ENCODE measurements at places on chromosomes 5 and 9. TPM values are rescaled to one million over a fixed set of nuclear protein-coding genes. Genes with fewer than 3 reads are reported as not detected.

DNA sequence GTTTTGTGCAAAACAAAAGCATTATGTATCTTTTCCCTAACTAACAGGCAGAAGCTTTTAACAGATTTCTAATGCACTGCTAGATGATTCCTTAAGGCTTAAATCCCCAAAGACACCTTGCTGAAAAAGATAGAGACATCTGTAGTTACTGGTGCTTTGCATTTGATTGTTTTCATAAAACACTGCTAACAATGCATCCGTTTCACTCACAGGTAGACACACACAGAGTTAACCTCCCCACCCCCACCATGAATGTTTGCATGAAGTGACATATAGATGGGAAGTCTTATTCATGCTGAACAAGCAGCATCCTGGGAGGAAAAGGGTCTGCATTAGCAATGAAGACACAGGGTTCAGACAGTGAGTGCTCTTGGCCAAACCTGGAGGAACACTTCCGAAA is 100.9 kb downstream of the ASTN2 start:
- no peak for DNase-seq

DNA sequence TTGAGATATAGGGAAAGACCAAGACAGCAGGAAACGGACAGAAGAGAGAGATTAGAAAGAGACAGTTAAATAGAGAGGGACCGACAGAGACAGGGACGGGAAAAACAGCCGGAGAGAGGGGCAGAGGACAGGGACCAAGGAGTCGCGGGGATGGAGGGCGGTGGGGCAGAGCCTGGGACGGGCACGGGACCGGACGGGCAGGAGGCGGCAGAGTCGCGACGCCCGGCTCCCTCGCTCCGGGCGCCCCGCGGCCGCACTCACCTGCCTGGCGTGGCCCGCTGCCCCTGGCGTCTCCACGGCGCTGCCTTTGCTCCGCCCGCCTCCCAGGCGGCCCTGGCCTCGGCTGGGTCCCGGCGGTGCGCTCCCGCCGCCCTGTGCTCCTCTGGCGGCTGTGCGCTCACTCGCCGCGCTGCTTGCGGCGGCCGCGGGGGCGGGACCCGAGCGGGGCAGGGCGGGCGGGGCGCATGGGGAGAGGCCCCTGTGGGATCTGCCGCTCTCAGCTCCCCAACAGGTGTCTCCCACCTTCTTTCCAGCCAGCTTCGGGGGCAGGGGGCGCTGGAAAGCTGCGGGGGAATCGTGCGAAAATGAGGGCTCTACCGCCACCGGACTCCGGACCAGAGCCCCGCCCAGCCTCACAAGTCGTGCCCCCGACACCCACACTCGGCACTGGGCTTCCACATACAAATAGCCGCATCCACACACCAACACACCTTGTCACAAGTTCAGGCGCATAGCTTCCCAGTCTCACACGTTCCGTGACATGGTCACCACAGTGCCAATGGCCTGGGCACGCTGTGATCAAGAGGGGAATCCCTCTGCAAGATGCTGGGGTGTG is at the start of gene ARID3C:
ARID3C (minus strand) TSS at position 411 of the 835 bp plus-strand sequence. CDS start 1,052 bp downstream, outside the sequence.
- DNase-seq: no peak

CDHR2 gene
- 0.12 TPM for total RNA-seq

DNA sequence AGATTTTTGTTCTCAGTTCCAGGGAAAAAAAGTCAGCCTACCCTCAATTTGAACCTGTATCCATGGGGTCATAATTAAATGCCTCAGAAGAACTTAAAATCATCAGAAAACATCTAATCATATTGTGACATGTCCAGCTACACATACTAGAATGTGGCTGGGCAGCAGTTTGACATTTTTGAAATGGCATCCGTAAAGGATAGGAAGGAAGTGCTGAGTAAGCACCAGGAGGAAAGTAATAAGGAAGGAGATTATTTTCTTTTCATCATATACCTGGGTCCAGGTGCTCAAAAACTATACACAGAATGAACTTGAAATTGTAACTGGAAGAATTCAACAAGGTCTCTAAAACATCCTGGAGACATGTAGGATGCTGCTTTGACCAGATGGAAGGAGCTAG is 116.9 kb upstream of the RAI14 start:
- no peak for DNase-seq

- no peak for DNase-seq
Observed at GRCh38 chr5:11130131-11130530, 369.1 kb upstream of the DAP start.

ESM1 gene
- total RNA-seq: not detected

MEGF9 gene
- 23.8 TPM for total RNA-seq

DNA sequence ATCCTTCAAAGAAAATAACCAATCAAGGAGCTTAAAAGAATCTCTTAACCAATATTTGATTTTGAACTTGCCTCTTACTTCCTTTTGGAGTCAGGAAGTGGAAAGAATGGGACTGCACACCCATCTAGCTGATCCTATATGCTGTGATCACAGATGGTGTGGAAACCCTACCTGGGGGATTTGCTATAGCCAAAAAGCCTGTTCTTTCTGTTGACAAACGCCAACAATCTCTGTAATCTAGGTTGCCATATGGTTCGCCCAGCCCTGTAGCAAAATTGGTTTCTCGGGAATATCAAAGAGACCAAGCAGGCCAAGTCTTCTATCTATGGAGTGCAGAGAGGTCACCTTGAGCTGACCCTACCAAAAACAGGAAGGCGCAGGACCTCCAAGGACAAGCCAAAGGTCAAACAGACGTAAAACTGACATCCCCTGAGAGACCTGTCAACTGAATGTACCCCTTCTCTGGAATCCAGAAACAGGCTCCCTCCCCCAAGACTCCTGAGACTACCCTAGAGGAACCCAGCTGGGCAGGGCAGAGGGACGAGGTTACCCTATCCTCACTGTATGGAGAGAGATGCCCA is 19.4 kb downstream of the NRG2 start:
- DNase-seq: no peak

DNA sequence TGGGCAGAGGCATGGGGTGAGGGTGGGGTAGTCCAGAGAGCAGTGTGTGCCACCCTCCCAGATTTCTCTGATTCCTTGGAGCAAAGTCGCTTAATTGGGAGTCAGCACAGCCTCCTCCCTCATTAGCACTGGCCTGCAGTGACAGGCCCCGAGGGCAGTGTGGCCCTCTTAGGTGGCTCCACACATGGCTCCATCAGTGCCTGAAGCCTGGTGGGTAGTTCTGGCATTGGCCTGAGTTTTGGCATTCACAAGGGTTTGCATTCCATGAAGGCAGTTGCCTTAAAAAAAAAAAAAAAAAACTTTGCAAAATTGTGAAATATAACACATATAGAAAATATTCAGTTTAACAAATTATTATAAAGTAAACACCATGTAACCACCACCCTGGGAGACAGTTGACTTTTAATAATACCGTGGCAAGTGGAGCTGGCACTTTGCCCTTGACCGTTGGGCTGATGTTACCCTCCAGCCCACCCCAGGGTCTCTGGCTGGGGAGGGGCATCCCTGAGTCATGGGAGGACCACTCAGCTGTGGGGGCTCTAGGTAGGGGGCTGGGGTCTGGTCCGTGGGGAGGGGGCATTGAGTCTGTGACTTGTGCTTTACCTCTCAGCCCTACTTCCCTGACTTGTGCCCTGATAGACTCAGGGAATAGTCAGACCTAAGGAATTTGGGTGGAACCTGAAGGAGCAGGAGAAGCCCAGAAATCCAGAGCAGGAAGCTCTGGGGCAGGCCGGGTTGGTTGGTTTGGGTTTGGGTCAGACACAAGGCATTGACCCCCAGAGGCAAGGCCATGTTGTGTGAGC is 51.3 kb upstream of the PITX1 start:
- no peak for DNase-seq

SCGB3A2 gene
- total RNA-seq: not detected

- no peak for DNase-seq
Observed at GRCh38 chr5:34897646-34898045, 17.7 kb downstream of the RAD1 start.

- DNase-seq: no peak
Observed at GRCh38 chr5:78467752-78468357, 107.4 kb downstream of the SCAMP1 start.

DNA sequence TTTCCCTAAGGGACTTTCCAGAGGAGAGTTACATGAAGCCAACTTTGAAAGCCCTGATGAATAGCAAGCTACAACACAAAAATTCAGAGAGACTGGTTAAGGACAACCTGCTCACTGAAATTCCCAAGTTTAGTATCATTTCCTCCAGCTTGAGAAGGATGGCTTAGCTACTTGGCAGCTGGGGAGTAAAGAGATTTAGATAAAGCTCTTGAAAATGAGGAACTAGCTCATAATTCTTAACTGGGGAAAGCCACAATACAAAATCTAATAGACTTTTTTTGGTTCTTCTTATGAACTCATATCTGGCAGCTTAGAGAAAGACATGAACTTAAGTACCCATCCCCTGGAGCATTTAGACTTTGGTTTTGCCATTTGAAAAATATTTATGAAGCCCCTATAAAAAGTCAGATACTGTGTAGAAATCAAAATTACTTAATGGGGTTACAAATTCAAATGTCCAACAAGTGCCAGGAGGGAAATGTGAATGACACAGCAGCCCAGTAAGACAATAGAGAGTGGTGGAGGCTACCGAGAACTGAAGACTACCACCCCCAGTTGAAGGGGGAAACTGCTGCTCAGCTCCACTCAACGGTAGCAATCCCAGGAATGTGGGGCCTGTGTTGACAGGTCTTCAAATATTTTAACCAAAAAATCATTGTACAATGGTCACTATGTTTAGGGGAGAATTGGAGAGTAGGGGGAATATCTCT is 79.4 kb upstream of the ADRB2 start:
- DNase-seq: no peak

DNA sequence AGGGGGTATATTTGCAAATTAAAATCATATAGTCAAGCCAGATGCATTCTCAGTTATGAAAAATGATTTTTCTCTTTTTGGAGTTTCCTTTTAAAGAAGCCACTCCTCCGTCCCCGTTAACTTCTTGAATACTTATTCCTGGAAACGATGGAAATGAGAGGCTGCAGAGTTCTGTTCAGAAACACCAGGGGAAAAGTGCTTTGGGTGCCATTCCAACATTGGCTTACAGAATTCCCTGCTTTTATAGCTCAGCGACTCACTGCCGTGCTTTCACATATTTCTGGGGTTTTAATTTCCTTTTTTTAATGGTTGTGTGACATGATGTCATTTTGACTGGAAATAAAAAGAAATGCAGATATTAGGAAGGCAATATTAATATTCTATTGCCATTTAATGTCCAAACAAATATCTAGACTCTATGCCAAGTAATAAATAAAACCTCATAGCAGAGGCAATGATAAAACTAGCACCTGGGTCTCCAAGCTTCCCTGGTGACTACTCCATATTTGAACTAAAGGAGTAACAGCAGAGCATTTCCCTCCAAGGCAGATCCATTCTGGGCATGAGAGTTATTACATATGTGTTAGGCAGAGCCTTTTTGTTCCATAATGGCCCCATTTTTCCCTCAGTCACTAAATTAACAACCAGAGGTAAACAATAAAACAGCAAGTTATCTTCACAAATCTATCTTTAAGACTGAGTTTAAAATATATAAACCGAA is 363.4 kb downstream of the EBF1 start:
- DNase-seq: no peak

CDK7 gene
- total RNA-seq: 11.3 TPM

GRCh38 chr5:180100621-180101450 is 29.3 kb upstream of the RNF130 start:
- no peak for DNase-seq

SLC22A4 gene
- 1.5 TPM for total RNA-seq

NUP214 gene
- 29.5 TPM for total RNA-seq

DNA sequence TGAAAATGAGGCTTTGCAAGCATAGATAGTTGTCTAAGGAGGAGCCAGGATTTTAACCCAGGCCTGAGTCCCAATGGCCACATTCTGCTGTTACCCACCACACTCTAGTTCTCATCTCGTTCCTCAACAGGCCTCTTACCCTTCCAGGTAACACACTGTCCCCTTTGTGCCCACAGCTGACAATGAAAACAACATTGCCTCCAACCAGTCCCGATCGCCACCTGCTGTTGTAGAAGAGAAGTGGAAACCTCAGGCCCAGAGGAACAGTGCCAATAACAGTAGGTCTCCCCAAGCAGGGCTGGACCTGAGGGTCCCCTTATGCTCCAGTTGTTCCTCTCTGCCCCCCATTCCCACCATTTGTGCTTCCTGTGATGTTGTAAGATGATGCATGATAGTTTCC is 30.4 kb downstream of the AMBP start:
- peak; percentile 42 for DNase-seq

DNA sequence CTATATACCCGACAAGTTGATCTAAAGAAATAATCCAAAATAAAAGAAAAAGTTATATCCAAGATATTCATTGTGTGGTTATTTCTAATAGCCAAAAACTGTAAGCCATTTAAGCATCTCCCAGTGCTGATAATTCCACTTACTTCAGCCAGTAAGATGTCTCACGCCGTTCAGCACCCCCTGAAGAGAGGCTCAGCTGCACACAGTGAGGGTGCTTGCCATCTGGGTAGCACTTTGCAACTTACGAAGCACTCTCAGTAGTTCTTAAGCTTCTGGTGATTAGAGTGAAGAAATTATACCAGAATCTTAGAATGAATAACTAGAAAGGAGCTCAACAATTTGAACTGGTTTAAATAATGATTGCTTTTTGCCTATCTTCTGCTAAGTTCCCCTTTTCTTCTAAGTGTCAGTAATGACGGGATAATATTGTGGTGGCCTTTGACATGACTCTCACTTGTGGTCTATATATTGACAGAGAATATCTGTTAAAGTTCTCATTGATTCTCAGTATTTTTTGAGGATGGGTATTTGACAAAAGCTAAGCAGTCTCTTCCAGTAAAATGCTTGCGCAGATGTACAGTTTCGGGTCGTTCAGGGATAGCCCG is 26.2 kb upstream of the LTC4S start:
- no peak for DNase-seq

GRCh38 chr5:35902046-35902672 is 36.3 kb downstream of the CAPSL start:
- DNase-seq: no peak

- DNase-seq: no peak
Observed at GRCh38 chr5:929596-929995, 36.9 kb downstream of the TRIP13 start.

GRCh38 chr9:72949918-72950325 is 2.9 kb downstream of the ALDH1A1 start:
- DNase-seq: no peak

FUT7 gene
- total RNA-seq: 0.28 TPM

ZNF618 gene
- total RNA-seq: 1.4 TPM

Measured in right atrium auricular region (tissue), 2 donors.